ENCODE measurements at places on chromosomes 16 and 17.

DNA sequence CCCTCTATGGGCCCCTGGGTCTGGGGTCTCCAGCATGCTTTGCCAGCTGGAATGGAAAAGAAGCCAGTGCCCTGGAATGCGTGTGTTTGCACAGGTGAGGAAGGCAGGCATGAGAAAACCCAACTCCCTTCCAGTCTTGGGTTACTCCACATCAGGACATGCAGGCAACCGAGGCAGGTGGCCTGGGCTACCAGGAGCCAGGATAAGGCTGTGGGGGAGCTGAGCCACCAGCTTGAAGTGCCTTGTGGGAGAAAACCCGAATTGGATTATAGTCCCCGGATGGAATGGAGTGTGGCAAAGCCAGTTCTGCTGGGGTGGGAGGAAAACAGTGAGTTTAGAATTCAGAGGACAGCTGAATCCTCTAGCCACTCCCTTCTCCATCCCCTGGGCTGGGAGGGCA lies 7.2 kb downstream of the SRCIN1 start:
- peak; percentile 79 for DNase-seq

DNA sequence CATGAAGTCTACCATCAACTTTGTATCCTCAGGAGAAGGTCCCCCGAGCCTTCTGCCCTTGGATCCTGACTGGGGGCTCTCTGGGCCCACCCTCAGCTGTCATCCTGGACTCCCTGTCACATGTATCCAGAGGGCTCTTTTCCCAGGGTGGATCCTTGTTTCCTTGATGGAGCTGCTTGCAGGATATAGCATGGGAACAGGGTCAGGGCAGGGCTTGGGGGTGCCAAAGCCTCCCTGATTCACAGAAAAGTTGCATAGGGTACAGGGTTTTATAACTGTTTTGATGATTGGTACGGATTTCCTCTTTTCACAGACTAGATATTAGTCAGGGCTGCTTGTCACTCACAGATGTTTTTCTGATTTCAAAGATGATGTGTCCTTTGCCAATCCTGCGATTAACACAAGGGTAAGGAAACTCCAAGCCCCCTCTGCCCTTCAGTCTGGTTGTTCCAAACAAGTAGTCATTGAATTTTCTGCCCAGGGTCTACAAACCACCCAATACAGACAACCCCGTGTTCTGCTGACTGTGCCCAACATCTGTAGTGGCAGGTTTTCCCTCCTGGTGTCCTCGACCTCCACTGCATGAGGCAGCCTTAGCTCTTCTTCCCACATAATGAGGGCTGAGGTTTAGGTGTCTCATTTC lies 20.6 kb upstream of the SLC35G3 start:
- no peak for DNase-seq

DNA sequence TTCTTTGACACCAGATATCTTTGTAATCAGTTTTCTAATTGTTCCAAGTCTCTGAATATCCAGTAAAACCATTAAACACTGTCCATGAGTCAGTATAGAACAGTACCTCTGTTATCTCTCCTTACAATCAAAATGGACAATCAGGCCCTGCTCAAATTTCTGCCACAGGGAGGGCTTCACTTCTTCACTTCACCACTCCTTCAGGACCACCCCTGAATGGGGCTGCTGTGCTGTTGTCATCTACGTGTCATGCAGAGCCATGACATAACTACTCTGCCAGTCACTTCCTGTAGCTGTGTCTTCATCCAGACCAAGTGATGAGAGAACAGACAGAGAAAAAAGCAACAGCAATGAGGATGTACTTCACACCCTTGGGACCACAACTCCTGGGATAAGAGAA lies 116.9 kb downstream of the TANC2 start:
- no peak for DNase-seq

GRCh38 chr16:19817122-19817521 lies 67.5 kb downstream of the GPRC5B start:
- no peak for DNase-seq

GRCh38 chr16:25027781-25028180 lies 12.6 kb upstream of the ARHGAP17 start:
- DNase-seq = no peak

DNA sequence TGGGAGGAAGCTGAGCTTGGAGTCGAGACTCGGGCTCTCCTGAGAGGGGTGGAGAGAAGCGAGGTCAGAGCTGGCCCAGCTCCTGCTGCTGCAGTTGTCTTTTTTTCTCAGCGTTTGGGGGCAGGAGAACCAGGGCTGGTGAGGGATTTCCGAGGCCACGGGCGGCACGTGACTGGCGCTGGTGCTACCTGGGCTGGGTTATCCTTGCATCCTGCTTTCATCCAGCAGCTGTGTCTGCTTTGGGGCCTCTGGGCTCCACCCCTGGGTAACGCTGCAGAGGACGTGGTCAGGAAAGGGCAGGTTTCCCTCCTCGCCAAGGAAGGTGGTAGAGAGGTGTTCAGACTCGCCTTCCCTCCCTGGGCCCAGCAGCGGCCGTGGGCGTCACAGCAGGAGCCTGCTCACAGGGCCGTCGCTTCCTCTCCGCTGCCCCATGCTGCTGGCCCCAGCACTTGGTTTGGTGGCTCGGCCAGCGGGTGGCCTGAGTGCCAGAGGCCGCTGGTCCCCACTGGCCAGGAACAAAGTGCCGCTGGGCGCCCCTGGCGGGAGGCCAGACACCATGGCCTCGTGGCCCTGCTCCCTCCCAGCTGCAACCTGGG lies 22.5 kb downstream of the GSE1 start:
- DNase-seq = no peak

DNA sequence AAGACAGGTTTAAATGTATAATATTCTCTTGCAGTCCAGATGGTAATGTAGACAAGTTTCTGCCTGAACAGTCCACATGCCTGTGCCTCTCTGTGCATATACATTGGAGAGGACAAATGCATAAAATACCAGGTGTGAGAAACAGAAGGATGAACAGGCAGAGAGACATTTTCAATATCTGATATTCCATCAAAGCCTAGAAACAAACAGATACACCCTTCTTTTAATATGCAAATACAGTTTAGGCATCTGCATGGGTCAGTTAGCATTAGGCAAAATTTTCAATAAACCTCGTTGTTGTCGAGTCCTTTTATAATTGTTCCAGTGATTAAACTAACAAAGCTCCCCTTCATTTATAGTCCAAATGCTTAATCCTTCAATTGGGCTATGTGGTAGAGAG lies 897 bp downstream of the OMG start:
- DNase-seq = no peak
